ENCODE measurements at places on chromosomes 13 and 19. TPM values are rescaled to one million over a fixed set of nuclear protein-coding genes. Genes with fewer than 3 reads are reported as not detected.

DNA sequence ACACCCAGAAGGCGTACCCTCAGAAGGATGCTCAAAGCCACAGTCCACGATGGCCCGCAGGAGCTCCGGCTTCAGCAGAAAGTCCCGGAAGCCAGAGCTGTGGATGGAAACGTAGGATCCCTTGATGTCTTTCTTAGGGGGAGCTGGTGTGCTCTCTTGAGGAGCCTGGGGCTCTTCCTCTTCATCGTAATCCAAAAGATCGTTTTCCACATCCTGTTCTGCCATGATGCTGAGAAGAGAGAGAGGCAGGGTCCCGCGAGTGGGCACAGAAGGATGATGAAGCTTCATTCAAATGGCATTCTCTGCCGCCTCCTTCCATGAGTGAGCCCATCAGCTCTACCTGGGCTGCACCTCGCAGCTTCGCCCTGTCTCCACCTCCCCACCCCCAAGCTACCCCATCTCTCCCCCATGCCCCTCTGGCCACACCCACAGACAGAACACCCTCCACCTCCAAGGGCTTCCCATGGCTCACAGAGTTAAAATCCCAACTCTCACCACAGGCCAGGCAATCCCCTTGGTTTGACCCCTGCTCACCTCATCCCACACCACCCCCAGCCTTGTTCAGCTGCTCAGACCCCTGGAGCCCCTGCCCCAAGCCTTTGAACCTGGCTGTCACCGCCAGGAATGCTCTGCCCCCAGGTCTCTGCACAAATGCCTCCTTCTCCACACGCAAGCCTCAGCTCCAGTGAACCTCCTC lies 6.0 kb downstream of the DDX39A start:
- H3K4me3 ChIP-seq = no peak overlapping the region
- DNase-seq = no peak
- H3K4me1 ChIP-seq = peaks cover 69% of the 10 kb centered on the region
- H3K27ac ChIP-seq = no peak overlapping the region
- no peaks in the 10 kb centered on the region for H3K27me3 ChIP-seq

- no peaks in the 10 kb centered on the region for H3K4me1 ChIP-seq
- no peaks in the 10 kb centered on the region for H3K27me3 ChIP-seq
- H3K27ac ChIP-seq = no peak overlapping the region
These were observed 230.0 kb downstream of the MYO16 start for GRCh38 chr13:108859197-108860012.

GRCh38 chr13:19781526-19781925 lies 1.2 kb downstream of the PSPC1 start:
- no peaks in the 10 kb centered on the region for H3K4me1 ChIP-seq
- no peaks in the 10 kb centered on the region for H3K27me3 ChIP-seq

GRCh38 chr19:4183967-4184717 lies 1.7 kb downstream of the ANKRD24 start:
- peaks cover 15% of the 10 kb centered on the region for H3K4me1 ChIP-seq
- H3K27me3 ChIP-seq = no peaks in the 10 kb centered on the region
- H3K36me3 ChIP-seq = no peaks in the 10 kb centered on the region
- no peak for DNase-seq
- no peak overlapping the region for H3K27ac ChIP-seq

- no peak overlapping the region for H3K27ac ChIP-seq
- H3K36me3 ChIP-seq = no peaks in the 10 kb centered on the region
- no peak for DNase-seq
- H3K27me3 ChIP-seq = no peaks in the 10 kb centered on the region
These were observed 359.6 kb downstream of the FOXO1 start for GRCh38 chr13:40306817-40307216.

GRCh38 chr13:33932769-33933406 lies 114.9 kb downstream of the RFC3 start:
- H3K4me3 ChIP-seq = no peak overlapping the region
- H3K36me3 ChIP-seq = no peaks in the 10 kb centered on the region
- DNase-seq = no peak
- H3K27ac ChIP-seq = no peak overlapping the region
- H3K27me3 ChIP-seq = no peaks in the 10 kb centered on the region

- peaks cover 8% of the 10 kb centered on the region for H3K36me3 ChIP-seq
- no peaks in the 10 kb centered on the region for H3K27me3 ChIP-seq
- peaks cover 61% of the 10 kb centered on the region for H3K4me1 ChIP-seq
These were observed 13.7 kb upstream of the GPR183 start for GRCh38 chr13:99320693-99321481.

The CYP2S1 gene
- total RNA-seq = 0.24 TPM

The WDR87 gene
- total RNA-seq = not detected

The LYPD3 gene
- total RNA-seq = 6.1 TPM
